Airway epithelial cell (primary cell): ENCODE measurements at places on chromosomes 16 and 17. TPM values are rescaled to one million over a fixed set of nuclear protein-coding genes. Genes with fewer than 3 reads are reported as not detected.

TBC1D3 gene
- not detected in 2 replicates for total RNA-seq

YPEL2 gene
- total RNA-seq = 1.1 and 2.6 TPM in 2 replicates

KREMEN2 gene
- total RNA-seq = 22.7 and 23.4 TPM in 2 replicates

BRICD5 gene
- 2.5 and 3.5 TPM in 2 replicates for total RNA-seq

AANAT gene
- not detected in 2 replicates for total RNA-seq

KCNJ18 gene
- total RNA-seq = not detected in 2 replicates

ABCC12 gene
- total RNA-seq = not detected in 2 replicates
